ENCODE measurements at places on chromosomes 7 and 10. TPM values are rescaled to one million over a fixed set of nuclear protein-coding genes. Genes with fewer than 3 reads are reported as not detected.

- peaks cover 10% of the 10 kb centered on the region for H3K4me1 ChIP-seq
- no peaks in the 10 kb centered on the region for H3K27me3 ChIP-seq
- no peak overlapping the region for H3K4me3 ChIP-seq
- H3K27ac ChIP-seq: no peak overlapping the region
- H3K36me3 ChIP-seq: no peaks in the 10 kb centered on the region
Observed at GRCh38 chr10:89699581-89700064, 1.8 kb upstream of the KIF20B start.

GRCh38 chr10:13784067-13784466 lies 197.3 kb downstream of the PRPF18 start:
- no peaks in the 10 kb centered on the region for H3K27me3 ChIP-seq
- no peak for DNase-seq
- H3K36me3 ChIP-seq: peaks cover 28% of the 10 kb centered on the region
- no peak overlapping the region for H3K27ac ChIP-seq
- no peak overlapping the region for H3K4me3 ChIP-seq

GRCh38 chr10:47287805-47288204 lies 12.2 kb upstream of the GDF10 start:
- peak overlapping the region; percentile 92 for H3K27ac ChIP-seq
- no peaks in the 10 kb centered on the region for H3K36me3 ChIP-seq
- H3K4me1 ChIP-seq: peaks cover 52% of the 10 kb centered on the region

GRCh38 chr10:3287572-3288445 lies 115.2 kb upstream of the PITRM1 start:
- H3K36me3 ChIP-seq: no peaks in the 10 kb centered on the region
- H3K4me1 ChIP-seq: no peaks in the 10 kb centered on the region
- no peak overlapping the region for H3K27ac ChIP-seq
- no peak overlapping the region for H3K4me3 ChIP-seq
- H3K27me3 ChIP-seq: no peaks in the 10 kb centered on the region

DNA sequence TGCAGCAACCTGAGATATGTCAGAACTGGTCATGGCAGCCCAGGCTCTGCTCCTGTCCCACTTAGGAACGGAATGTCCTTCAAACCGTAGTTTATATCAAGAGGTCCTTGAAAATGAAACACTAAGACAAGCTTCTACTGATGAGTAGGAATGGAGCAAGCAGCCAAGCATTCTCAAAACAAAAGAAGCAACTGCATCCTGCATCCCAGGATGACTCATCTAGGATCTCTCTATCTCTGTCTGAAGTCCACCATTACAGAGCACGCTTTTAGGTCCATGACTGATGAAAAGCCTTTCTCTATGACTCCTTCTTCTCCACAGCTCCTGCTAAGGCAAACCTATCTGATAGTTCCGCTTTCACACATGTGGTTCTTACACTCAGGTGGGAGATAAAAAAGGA lies 16.3 kb downstream of the MBL2 start:
- no peak overlapping the region for H3K27ac ChIP-seq
- H3K4me1 ChIP-seq: no peaks in the 10 kb centered on the region
- no peak for DNase-seq
- no peaks in the 10 kb centered on the region for H3K36me3 ChIP-seq
- H3K4me3 ChIP-seq: no peak overlapping the region

- no peaks in the 10 kb centered on the region for H3K4me1 ChIP-seq
- H3K4me3 ChIP-seq: no peak overlapping the region
- no peaks in the 10 kb centered on the region for H3K36me3 ChIP-seq
- DNase-seq: no peak
Observed at GRCh38 chr10:114544045-114544659, 113.9 kb downstream of the ABLIM1 start.

DNA sequence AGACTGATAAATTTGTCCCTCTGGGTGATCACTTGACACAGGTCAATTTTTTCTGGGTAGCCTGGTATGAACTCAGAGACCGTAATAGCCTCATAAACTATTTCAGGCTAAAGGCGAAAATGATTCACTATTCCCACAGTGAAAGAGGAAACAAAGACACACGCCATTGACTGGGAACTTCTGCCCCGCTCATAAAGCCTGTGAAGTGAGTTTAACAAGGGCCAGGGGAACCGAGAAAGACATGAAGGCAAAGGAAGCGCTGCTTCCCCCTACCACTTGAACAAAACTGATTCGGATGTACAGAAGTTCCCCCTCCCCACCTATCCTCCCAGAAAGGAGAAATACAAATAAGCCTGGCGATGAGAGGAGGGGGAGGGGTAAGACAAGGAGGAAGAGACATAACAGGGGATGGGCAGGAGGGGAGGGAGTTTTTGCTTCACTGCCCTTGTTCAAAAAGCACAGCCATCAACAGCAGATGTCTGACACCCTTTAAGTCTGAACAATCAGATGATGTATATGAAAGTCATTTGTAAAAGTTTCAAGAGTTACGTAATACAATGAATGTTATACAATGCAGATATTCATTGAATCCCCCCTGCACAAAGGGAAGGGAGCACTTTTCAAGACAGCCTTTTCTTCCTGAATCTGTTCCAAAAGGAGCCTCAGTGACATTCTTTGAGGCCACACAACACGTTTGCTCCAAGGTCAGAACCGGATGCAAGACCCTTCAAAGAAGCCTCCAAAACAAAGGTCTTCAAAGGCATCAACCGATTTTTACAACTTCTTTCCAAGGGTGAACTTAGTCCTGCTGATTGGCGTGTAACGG lies 734 bp downstream of the ABCB4 start:
- peaks cover 14% of the 10 kb centered on the region for H3K4me1 ChIP-seq
- H3K4me3 ChIP-seq: peak overlapping the region; percentile 51
- no peak overlapping the region for H3K27ac ChIP-seq
- peaks cover 14% of the 10 kb centered on the region for H3K27me3 ChIP-seq

GRCh38 chr7:45642044-45642443 lies 67.9 kb downstream of the ADCY1 start:
- H3K4me3 ChIP-seq: no peak overlapping the region
- H3K36me3 ChIP-seq: no peaks in the 10 kb centered on the region
- H3K27ac ChIP-seq: no peak overlapping the region

DNA sequence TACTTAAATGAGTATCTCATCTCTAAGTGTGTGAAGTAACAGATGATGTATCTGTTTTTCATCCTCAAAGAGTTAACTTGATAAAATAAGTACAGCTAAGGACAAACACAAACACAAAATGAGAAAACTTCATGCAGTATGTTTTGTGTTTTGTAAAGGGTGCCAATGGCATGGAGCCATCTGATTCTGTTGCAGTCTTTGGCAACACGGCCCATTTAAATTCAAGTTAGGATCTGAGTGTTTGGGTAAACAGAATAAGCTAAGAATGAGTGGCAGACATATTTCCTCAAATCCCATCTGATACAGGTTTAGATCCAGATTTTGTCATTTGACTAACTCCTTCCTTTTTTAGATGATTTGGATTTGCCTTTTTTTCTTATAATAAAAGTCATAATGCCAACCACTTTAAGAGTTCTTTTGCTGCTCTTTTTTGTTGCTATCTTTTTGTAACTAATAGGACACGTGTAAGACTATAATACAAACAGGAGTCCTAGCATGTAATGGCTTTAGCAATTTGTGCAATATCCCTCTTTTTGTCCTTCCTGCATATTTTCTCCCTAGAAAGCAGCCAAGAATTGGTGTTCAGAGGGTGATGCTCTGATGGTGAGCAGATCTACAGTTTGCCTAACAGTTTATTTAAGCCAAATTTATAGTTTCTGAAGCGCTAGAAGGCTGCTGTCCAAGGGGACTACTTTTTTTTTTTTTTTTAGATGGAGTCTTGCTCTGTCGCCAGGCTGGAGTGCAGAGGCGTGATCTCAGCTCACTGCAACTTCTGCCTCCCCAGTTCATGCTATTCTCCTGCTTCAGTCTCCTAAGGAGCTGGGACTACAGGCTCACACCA lies 18.9 kb upstream of the ACTA2 start:
- no peaks in the 10 kb centered on the region for H3K4me1 ChIP-seq
- no peak for DNase-seq
- no peak overlapping the region for H3K27ac ChIP-seq
- H3K36me3 ChIP-seq: no peaks in the 10 kb centered on the region
- H3K4me3 ChIP-seq: no peak overlapping the region

DNA sequence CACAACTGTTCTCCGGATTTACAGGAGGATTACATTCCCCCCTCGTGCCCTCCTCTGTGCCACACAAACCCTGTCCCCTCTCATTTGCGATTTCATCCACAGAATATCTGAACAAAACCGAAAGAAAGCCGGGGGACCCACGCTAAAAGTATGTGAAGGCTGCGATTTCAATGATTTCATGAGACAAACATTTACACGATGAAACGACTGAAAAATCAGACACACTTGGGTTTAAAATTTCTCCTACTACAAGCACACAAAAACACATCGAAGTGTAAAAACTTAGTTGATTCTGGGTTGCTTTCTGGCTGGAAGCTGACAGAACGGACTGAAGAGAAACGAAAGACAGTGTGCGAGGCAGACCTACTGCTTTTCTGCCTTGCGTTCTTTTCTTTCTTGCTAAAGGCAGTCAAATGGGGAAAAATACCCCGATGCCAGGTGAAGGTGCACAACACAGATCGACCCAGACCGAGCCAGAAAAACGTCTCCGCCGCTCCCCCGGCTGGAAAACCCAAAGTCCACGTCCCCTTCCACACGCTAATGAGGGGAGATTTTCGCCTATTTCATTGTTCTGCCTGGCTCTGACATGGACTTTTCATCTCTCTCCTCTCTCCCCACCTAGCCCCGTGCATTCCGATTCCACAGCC lies 1.2 kb downstream of the HIPK2 start:
- DNase-seq: peak; percentile 62
- H3K4me3 ChIP-seq: peak overlapping the region; percentile 98
- H3K27ac ChIP-seq: peak overlapping the region; percentile 97
- no peaks in the 10 kb centered on the region for H3K27me3 ChIP-seq
- peaks cover 3% of the 10 kb centered on the region for H3K36me3 ChIP-seq

DNA sequence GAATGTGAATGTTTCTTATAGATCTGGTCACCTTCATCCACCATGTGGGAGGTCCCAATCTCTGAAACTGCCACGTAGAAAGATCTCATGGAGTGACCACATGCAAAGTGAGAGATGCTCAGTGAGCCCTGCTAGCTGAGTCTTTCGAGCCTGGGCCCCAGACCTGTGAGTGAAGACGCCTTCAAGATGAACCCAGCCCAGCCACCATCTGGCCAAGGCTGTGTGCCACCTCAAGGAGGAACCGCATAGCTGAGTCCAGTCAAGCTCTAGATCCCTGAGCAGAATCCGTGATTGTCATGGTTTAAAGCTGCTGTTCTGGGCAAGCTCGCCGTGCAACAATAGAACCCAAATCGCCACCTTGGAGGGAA lies 20.2 kb upstream of the PPIF start:
- peaks cover 11% of the 10 kb centered on the region for H3K4me1 ChIP-seq
- H3K27me3 ChIP-seq: no peaks in the 10 kb centered on the region
- DNase-seq: no peak
- no peak overlapping the region for H3K27ac ChIP-seq
- no peak overlapping the region for H3K4me3 ChIP-seq

DNA sequence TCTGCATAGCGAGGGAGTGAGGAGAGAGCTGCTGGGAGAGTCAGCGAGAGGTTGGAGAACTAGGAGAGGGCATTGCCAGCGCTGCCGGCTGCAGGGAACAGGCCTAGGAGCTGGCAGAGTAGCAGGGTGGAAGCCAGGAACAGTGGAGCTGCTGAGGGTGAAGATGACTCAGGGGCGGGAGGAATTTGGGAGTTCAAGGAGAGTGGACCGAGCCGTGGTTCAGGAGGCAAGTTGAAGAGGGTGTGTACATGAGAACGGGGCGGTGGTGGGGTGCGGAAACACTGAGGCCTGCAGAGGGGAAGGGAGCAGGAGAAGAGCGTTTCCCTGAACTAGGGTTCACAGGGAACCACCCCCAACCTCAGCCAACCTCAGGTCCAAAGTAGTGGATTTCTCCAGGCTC lies 31.5 kb downstream of the HIF1AN start:
- H3K4me1 ChIP-seq: no peaks in the 10 kb centered on the region
- H3K27me3 ChIP-seq: no peaks in the 10 kb centered on the region
- DNase-seq: no peak
- H3K4me3 ChIP-seq: no peak overlapping the region
- H3K36me3 ChIP-seq: no peaks in the 10 kb centered on the region

DNA sequence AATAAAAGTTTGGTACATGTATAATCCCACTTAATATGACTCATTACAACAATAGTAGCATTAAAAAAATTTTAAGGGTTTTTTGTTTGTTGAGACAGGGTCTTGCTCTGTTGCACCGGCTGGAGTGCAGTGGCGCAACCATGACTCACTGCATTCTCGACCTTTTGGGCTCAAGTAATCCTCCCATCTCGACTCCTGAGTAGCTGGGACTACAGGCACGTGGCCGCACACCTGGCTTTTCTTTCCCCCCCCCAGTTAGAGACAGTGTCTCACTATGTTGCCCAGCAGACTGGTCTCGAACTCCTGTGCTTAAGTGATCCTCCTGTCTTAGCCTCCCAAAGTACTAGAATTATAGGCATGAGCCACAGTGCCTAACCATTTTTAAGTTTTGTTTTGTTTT lies 40.7 kb downstream of the KMT2C start:
- H3K4me1 ChIP-seq: peaks cover 2% of the 10 kb centered on the region
- H3K4me3 ChIP-seq: no peak overlapping the region
- H3K36me3 ChIP-seq: no peaks in the 10 kb centered on the region
- no peak for DNase-seq

ZNF32 gene
- 39.0 TPM for polyA plus RNA-seq

PIK3AP1 gene
- 0.07 TPM for polyA plus RNA-seq

CALML3 gene
- polyA plus RNA-seq: not detected

PTN gene
- 23.7 TPM for polyA plus RNA-seq

BAMBI gene
- 2.8 TPM for polyA plus RNA-seq

ZNF488 gene
- 0.59 TPM for polyA plus RNA-seq
